MCF 10A (cell line): ENCODE measurements at places on chromosomes 2 and 18. TPM values are rescaled to one million over a fixed set of nuclear protein-coding genes. Genes with fewer than 3 reads are reported as not detected.
A peak's percentile ranks its signal among the peaks of the same experiment; 100 is the strongest.

The CTDP1 gene
- 20.3 and 25.1 TPM in 2 replicates for total RNA-seq

The ZNF396 gene
- total RNA-seq = 1.2 and 2.0 TPM in 2 replicates

The UGT1A5 gene
- total RNA-seq = not detected in 2 replicates

DNA sequence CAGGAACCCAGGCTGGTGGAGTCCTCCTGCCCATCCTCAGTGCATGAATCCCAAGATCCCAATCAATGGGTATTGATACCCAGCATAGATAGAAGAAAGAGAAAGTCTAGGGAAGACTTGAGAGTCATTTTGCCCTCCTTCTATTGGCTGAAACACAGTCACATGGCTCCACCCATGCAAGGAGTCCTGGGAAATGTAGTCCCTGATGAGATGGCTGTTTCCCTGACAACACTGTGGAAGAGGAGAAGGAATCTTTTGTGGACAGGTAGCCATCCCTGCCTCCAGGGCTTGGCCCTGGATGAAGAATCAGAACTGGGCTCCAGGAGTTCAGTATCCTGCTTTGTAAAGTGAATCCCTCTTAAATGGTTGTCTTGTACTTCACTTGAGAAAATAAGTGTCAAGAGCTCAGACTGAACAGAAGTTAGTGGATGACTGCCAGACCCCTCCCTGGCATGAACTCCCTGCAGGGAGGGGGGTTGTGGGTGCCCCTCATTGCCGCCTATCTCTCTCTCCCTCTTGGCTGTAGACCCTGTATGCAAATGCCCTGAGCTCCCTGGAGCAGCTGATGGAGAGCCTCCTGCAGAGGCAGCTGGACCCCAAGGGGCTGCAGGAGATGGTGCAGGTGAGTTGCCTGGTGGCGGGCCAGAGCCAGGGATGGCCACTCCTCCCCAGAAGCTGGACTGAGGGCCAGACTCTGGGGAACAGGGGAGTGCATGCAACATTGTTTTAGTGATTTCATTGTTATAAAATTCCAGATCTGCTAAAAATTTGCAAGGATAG lies 36.1 kb downstream of the MROH2A start:
- peak; percentile 16 for DNase-seq

DNA sequence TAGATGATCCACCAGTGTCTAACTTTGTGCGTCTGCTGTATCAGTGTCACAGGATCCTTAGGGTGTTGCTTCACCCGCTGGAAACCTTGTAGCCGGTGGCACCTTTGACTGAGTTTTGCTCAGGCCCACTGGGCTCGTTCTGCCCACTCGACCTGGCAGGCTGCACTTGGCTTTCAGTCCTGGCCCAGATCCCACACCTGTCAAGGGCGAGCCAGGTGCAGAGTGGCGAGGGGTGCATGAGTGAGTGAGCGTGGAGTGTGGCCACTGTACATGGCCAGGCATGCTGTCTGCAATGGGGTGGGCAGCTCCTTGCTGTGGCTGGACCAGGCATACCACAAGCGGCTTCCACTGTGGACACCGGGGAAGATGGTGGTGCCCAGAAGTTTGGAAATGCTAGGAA lies 179.0 kb downstream of the FAM210A start:
- no peak for DNase-seq

The ZAP70 gene
- total RNA-seq = not detected in 2 replicates

DNA sequence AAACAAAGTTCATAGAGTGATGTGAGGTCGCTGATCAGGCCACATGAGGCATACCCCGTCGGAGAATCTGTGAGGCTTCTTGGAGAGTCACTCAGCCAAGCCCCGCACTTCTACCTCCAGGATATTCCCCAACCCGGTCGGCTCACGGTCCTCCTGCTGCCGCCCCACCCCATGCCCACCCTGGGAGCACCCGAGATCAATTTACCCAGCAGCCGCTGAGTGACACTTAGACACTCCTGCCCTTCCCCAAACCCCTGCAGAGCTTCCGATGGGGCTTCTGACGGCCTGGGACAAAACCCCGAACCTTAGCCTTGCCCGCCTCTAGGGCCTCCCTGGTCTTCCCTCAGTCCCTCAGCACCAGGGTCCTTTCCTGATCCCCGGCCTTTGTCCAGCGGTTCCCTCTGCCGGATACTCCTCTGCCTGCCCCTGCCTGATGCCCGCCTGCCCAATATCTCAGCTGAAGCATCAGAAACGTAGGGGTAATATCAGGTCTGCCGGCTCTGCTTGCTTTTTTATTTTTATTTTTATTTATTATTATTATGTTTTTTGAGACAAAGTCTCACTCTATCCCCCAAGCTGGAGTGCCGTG lies 18.9 kb upstream of the OTOS start:
- DNase-seq = no peak

DNA sequence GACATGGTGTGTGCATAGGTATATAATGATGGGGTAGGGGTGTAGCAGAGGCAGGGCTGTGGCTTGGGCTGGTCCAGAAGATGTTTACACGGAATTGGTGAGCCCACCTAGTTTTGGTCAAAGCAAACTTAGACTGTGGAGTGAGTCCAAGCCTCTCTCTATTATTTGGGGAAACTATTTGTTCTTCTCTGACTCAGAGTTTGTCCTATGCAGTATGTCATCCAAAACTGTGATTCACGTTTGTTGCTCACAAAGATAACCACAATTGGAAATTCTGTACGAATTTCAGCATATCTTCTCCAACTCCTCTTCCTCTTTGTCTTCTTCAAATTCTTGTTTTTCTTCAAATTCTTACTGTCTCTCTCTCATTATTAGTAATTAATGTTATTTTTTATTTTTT lies 292.9 kb downstream of the XIRP2 start:
- DNase-seq = peak; percentile 48

DNA sequence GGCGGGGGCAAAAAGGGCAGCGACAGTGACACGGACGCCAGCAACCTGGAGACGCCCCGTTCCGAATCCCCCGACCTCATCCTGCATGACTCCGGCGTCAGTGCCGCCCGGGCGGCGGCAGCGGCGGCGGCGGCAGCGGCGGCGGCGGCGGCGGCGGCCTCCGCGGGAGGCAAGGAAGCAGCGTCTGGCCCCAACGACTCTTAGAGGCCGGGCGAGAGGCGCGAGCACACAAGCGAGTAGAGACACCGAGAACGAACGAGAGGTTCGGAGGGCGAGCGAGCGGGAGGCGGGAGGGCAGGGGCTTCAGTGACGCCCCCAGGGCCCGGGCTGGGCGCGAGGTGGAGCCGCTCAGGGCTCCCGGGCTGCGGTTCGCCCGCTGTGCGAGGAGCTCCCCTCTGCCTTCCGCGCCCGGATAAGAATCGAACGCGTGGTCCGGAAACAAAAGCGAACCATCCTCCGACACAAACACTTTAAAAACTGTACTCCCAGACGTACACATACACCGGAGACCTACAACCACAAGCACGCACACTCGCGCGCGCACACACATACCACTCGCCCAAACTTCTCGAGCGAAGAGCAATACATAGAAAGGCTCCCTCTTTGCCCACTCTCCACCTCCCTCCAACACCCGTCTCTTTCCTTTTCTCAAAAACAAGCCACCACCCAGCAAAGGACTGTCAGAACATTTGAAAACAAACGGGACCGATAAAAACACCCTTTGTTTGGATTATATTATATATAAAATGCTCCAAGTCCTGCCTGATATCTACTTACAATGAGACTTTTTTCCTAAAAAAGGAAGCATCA lies 2.8 kb downstream of the SP9 start:
- no peak for DNase-seq

DNA sequence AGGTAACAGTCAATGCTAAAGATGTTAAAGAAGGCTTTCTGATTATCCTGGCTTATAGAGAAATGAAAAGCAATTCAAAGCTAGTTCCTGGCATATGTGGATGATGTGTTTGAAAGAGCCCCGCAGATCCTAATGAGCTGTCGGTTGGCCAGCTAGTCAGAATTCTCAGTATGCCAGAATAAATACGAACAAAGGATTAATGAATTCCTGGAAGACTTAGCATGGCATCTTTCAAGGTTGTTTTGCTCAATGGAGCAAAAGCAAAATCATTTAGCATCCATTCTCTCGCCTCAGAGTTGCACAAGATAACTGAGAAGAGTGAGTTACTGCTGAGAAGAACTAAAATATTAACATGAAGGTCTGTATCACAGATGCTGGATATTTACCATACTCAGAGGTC lies 307.6 kb downstream of the RIT2 start:
- no peak for DNase-seq

The TMEM18 gene
- total RNA-seq = 14.2 and 25.1 TPM in 2 replicates

- peak; percentile 7 for DNase-seq
Measured at GRCh38 chr2:121598087-121598486, 51.2 kb downstream of the CLASP1 start.

- no peak for DNase-seq
Measured at GRCh38 chr2:21710496-21710895, 586.7 kb downstream of the TDRD15 start.

The LONRF2 gene
- total RNA-seq = not detected in 2 replicates

- peak; percentile 16 for DNase-seq
Measured at GRCh38 chr2:100820523-100821254, 750 bp downstream of the NPAS2 start.

DNA sequence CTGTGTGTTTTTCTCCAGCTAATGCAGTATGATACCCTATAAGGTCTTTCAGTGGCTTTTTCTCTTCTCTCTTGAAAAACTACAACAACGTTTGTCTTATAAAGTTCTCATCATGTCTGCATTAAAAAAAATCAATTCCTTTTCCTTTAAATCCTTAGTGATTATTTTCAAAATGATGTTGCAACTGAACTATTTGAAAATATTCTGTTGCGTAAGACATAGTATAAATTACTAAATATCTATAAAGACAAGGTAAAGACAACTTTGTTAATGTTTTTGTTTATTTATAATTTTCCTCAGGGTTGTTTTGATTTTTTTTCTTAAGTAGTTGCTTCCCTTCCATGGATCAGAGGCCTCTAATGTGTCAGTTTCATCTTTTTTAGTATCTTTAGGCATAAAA lies 21.2 kb downstream of the PARD3B start:
- DNase-seq = no peak

GRCh38 chr2:191417746-191418145 lies 172.5 kb downstream of the MYO1B start:
- no peak for DNase-seq

- no peak for DNase-seq
Measured at GRCh38 chr2:110978756-110979470, 141.8 kb upstream of the BCL2L11 start.

GRCh38 chr2:64951306-64951953 lies 37.8 kb upstream of the SLC1A4 start:
- no peak for DNase-seq

DNA sequence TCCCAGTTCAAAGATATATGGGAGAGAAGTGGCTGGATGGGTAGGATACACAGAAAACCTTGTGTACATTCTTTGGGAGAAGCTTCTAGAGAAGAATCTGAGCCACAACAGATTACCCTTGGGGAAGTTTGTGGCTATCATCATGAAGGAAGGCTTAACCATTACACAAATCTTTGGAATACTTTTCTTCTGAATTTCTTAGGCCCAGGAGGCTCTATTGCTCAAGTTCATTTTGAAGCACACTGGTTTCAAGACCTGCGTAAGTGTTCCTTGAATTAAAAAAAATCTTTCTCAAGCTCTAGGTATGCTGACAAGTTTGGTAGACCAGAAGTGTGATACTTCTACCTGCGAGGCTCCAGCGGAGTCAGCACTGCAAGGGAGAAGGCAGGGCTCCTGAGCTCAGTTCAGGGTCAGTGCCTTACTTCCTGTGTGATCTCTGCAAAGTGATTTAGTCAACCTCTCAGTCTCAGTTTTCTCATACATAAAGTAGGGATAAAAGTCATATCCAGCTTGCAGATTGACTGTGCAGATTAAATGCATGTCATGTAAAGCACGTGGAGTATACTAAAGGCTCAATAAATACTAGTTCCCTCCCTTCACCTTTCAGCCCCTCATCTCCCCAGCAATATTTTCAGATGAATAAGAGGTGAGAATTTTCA lies 438.6 kb downstream of the DLGAP1 start:
- no peak for DNase-seq

DNA sequence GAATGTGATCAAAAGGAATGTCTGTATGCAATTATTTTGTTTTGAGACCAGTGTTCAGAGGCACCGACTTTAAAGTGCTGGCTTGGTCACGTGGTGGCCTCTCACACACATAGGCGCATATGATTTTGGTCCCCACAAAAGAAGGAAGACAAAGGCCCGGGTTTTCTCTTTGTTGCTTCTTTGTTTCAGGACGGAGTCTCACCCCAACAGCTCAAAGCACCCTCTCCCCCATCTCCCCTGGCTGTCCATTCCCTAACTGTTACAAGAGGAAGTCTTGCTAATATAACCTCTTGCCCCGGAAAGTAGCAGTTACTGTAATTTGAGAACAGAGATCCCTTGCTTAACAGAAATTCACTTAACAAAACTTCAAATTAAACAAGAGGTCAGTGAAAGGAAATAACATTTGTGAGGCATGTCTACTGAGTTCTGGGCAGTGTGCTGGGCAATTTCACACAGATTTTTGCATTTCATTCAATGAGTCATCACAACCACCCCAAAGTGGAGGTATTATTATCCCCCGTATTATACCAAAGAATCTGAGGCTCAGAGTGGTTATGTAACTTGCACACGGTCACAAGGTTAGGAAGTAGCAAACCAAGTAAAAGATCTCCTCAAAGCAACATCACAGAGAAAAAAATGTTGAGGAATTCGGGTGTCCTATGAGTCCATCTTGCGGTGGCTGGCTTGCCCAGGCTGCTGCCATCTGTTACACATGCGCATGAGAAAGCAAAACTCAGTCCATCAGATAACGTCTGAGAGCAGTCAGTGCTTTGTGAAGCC lies 75.8 kb downstream of the SDC1 start:
- peak; percentile 48 for DNase-seq

DNA sequence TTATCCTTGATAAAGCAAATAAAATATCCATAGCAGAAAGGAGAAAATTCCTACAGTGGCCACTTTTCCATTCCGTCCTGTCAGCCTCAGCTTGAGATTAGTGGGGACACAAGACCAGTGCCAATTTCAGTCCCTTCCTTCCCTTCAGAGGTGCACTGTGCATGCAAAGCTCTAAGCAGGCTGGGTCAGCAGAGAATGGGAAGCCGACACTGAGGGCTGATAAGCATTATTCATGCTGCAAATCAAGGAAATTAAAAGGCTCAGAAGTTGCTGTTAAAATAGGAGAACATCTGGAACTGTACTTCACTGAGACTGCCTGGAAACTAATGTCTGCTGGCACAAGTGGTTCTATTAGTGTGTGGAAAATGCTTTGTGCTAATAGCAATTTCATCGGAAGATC lies 534.3 kb downstream of the ADCYAP1 start:
- no peak for DNase-seq

DNA sequence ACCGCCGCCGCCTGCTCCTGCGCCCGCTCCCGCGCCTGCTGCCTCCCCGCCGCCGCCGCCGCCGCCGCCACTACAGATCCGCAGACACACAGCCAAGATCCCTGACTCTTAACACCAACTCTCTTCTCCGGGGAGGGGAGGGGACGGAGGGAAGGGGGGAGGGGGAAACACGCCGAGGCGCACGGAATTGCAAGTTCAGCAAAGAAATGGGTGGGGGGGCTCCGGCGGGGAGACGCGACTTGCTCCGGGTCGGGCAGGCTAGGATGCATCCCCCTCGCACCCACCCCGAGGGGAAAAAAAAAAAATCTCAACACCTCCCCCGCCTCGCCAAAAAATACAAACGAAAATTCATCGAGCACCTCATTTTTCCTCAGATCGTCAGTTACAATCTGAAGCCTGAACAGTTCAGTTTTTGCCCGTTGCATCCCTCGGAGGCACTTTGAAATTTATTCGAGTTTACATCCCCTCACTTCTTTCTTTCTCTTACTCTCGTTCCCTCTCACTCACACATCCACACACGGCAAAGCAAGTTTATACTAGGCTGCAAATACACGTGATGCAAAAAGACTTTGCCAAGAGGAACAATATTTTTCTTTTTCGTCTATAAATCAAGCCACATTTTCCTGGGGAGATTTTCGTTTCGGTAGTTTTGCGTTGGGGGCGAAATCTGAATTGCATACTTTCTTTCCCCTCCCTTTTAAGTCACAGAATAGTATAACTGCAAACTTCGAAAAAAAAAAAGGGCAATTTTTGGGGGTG lies at the start of gene TCF4:
TCF4 (minus strand) TSS at position 82 of the 759 bp plus-strand sequence. CDS start 1,076 bp downstream, outside the sequence.
- peak; percentile 51 for DNase-seq

The INSIG2 gene
- total RNA-seq = 15.0 and 28.4 TPM in 2 replicates
